ENCODE measurements at places on chromosomes 3 and 15.
A peak's percentile ranks its signal among the peaks of the same experiment; 100 is the strongest.

DNA sequence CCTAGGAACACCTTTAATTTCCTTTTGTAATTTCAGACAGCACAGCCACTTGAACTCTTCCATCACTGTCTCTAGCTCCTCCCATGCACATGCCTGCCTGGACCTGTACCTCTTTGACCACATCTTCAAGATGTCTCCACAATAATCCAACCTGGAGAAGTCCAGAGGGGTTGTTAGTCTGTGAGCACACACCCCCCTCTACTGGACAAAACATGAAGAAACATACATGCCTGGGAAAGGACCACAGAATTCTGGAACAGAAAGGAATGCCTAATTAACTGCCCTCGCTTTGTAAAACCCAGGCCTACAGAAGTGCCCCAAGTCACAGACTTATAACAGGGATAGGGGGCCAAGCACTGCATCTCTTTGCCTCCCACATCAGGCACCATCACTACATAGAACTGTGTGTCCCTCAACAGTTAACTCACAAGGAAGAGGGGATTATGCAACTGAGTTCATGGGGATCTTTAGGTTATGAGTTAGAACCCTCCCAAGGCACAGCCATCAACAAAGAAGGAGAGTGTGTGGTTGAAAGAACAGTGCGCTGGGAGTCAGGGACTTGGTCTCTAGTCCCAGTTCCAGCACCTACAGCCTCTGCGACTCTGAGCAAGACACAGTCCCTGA is 61.7 kb downstream of the FMN1 start:
- DNase-seq = no peak

DNA sequence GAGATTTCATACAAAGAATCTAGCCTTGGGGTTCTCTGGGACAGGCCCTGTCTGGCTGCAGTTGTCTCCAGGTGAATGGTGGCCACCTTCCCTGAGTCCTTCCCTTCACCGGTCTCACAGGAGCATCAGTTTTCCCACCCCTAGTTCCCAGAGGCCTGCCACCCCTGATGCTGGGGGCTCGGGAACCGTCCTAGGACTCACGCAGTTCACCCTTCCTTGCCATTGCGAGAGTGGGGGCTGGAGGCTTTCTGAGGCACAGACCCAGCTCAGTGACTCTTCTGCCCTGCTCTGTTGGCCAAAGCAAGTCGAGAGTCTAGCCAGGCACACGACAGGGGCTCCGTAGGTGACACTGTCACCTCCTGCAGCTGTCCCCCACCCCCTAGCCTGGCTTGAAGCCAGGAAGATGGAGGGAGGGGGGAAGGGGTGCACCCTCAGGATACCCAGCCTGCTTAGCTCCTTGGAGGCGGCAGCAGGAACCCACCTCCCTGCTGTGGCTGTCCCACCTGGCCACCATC is 130.3 kb downstream of the NUP210 start:
- DNase-seq = no peak

DNA sequence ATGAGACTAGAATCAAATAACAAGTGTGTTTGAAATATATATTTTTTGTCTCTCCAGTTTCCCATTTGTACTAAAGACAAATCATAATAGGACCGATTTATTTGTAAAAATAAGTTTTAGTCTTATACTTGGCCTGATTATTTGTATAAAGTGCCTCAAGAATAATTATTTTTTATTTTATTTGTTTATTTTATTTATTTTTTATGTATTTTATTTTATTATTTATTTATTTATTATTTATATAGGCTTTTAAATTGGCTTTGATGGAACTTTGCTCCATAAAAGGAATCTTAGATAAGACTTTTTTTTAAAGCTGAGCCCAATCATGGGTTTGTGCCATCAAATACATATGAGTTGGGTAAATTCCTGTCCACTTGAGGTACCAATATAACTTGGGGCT is 22.2 kb upstream of the ZNF80 start:
- no peak for DNase-seq

DNA sequence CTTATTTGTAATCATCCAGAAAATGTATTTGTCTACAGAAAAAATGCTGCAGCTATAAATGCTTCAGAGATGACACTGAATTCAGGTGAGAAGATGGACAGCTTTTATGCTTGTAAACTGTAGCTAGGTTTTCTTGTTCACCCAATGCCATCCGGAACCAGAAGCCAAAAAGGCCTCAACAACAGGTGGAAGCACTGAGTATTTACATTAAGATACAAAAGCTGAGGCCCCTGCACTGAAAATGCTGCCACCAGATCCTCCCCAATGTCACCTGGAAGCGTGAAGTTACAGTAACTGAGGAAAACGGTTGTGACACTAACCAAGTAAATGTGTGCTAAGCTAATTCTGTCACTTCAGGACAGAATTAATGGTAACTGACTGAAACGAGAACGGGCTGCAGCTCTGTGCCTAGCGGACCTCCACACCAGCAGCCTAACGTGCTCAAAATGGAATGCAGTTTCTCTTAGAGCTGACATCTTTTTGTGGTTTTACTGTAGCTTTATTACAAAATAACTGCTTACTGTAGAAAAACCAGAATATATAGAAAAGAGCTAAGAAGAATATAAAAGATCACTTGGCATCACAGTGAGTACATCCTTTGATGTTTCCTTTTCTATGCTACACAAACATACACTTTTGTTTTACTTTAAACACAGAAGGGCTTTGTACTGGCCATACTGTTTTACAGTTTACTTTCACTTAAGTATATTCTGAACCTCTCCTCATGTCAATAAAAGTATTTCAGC is 7.6 kb downstream of the CHSY1 start:
- DNase-seq = no peak

DNA sequence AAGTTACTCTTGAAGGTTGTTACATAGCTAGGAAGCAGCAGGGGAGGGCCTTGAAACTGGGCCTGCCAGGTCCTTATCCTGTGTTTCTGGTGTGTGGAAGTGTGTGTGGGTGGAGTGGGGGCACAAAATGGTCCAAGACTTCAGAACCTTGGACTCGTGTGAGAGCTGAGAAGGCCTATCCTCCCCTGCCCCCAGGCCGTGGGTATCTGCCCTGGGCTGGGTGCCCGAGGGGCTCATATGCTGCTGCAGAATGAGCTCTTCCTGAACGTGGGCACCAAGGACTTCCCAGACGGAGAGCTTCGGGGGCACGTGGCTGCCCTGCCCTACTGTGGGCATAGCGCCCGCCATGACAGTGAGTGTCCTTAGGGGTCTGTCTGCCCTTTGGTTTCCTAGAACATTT is 4.5 kb downstream of the CHRD start:
- no peak for DNase-seq

- DNase-seq = no peak
These were observed 580.0 kb downstream of the ZNF385D start for GRCh38 chr3:21170964-21171363.

DNA sequence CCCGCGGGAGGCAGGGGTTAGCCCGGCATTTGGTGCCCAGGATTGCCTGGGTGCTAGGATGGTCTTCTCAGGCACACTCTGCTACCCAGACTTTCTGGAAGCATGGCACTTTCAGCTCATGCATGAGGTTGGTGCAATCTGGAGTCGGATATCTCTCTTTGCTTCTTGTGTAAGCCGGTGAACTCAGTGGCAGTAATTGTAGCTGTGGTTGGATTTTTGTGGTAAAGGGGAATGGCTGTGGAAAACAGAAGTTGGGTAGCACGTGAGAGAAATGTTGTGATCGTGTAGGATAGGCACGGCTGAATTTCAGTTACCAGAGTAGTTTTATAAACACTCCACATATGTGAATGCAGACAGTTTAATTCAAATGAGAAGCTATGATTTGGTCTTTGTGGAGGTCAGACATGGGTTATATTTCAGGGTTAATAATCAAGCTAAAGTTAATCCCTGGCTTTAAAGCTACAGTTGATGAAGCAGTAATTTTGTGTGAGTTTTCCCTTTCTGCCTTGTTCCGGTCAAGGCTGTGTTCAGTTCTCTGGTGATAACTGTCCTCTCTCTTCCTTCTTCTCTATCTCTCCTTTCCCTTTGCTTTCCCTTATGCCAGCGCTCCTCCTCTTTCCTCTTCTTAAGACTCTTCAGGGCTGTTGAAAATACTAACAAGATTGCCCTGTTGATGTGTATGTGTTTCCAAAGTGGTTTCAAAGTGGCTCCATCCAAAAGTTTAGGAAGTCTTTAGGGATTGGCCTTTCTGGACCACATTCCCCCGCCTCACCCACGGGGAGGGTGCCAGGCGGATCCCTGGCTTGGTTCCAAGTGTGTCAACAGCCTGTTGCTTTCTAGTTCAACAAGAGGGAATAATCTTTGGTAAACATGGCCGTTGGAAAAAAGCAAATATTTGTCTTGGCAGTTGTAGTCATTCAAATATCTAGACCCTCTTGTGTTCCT is 404.6 kb upstream of the C2CD4B start:
- no peak for DNase-seq

GRCh38 chr3:61439122-61439458 is 122.3 kb upstream of the PTPRG start:
- DNase-seq = no peak

- DNase-seq = no peak
These were observed 404.9 kb upstream of the ALCAM start for GRCh38 chr3:104961851-104962250.

GRCh38 chr3:100361897-100362296 is 27.3 kb downstream of the NIT2 start:
- DNase-seq = no peak

- no peak for DNase-seq
These were observed 406.0 kb downstream of the ZBTB20 start for GRCh38 chr3:114741066-114741465.

DNA sequence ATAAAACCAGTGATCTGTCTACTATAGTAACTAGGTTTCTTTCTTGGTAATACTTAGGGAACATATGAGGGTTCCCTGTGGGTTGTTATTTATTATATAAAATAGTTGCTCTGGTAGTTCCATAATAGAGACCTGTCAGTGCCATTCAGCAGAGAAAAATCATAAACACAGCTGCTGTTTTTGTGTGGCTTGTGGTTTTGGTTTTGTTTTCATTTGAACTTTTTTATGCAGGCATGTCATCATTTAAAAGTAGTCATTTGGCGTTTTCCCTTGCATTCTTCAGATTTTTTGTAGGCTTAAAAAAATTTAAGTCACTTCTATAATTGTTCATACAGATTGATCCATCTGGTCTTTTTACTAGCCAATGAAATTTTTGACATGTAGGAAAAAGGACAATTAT is 47.9 kb downstream of the PIK3CA start:
- no peak for DNase-seq

DNA sequence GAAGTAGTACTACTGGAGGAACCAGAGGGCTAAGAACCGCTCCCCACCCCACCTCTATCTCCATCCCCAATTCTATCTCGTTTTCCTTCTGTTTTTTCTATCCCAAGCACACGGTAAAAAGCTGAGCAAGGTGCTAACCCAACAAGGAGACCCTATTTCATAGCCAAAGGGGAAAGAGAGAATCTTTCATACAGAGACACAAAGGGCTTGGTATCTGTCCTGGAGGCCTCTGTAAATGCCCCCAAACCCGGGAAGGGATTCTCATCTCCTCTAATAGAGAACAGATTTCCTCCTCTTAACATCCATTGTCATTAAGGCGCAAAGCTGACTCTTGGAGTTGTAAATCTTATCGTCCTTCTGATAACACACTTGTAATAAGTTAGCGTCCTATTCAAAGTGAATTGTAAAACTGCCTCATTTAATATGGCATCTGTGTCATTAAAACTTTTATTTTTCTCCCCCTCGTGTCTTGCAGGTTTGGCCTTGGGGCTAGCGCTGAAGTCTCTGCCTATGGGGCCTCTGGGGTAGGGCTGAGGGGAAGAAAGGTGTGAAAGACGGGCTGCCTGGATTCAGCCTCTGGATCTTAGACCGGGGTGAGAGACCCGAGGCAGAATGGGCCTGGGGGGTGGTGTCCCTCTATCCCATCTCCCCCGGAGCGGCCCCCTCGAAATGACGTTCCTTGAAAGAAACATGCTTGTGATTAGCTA is 12.1 kb downstream of the NR2F2 start:
- no peak for DNase-seq

DNA sequence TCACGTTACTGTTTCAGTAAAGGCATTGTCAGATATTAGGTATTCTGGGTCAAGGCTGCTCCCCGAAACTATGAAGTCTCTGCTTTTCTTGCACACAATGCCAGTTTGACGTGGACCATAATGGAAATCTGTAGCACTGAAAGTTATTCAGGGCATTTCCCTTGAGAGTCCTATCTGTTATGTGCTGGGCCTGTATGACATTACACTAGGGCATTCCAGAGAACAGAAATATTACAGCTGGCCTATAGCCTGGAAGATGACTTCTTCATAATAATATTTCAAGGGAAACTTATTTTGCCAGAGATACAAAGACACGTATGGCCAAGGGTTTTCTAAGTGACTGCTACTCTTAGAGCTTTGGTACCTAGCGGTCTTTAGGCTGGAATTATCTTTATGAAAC is 613.6 kb upstream of the CBLB start:
- no peak for DNase-seq

DNA sequence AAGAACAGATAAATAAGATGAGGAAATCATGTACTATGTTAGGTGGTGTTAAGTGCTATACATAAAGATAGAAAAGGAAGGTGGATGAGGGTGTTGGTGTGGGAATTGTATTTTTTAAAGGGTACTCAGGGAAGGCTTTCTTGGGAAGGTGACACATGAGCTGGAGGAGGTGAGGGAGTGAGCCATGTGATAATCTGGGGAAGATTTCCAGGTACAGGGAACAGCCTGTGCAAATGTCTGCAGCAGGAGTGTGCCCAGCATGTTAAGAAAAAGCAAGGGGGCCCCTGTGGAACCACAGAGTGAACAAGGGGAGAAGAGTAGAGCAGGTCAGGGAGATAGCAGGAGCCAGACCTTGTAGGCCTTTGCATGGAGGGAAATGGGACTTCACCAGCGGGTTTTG is 175.6 kb downstream of the SSR3 start:
- no peak for DNase-seq

DNA sequence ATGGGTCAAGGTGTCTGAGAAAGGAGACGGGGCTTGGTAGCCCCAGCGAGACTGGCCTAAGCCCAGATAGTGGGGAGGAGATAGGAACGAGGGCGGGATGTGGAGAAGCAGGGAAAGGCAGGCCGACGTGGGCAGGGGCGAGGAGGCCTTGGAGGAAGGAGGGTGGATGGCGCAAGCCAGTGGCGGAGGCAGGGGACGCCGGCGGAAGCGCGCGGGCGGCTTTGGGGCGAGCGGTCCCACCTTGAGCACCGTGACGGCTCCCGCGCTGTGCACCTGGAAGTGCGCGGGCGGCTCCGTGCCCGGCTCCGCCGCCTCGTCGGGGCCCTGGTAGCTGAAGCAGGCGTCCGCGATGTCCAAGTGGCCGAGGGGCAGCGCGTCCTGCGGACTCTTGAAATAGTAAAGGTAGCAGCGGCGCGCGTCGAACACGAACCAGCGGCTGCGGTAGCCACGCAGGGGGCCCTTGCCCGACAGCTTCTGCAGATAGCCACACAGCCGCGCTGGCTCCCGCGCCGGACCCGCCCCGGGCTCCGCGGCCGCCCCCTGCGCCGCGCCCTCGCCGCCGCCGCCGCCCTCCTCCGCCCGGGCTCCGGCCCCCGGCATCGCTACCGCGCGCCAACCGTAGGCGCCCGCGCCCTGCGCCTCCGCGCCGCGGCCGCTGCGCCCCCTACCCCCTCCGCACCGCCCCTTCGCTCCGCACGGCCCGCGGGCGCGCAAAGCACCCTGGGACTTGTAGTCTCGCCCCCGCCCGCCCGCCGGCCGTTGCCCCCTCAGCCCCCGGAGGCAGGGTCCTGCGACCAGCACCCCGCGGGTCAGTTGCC is at the start of gene TBC1D2B:
Gene TBC1D2B, minus strand, starts transcription at position 659 of the 818 bp plus-strand sequence. Its CDS starts 59 bp downstream, at position 600.
- DNase-seq = peak; percentile 84

Measured in activated naive CD8-positive, alpha-beta T cell treated with anti-CD3 and anti-CD28 coated beads, Interleukin-2, amount 10 ng/mL, durations not matched to agents 7 days and 5 days (primary cell).